ENCODE measurements at places on chromosomes 7 and 10.

DNA sequence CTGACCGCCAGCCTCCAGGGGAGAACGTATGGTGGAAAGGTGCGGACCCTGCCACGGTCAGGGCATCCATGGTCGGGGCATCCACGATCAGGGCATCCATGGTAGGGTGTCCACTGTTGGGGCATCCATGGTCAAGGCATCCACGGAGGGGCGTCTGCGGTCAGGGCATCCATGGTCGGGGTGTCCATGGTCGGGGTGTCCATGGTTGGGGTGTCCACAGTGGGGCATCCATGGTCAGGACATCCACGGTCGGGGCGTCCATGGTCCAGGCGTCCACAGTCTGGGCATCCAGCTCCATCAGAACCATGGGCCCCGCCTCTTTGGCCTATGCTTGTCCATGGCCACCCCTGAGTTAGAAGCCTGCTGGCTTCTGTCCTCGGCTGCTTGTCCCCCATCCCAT, 148.1 kb downstream of the ADARB2 start:
- DNase-seq = no peak

DNA sequence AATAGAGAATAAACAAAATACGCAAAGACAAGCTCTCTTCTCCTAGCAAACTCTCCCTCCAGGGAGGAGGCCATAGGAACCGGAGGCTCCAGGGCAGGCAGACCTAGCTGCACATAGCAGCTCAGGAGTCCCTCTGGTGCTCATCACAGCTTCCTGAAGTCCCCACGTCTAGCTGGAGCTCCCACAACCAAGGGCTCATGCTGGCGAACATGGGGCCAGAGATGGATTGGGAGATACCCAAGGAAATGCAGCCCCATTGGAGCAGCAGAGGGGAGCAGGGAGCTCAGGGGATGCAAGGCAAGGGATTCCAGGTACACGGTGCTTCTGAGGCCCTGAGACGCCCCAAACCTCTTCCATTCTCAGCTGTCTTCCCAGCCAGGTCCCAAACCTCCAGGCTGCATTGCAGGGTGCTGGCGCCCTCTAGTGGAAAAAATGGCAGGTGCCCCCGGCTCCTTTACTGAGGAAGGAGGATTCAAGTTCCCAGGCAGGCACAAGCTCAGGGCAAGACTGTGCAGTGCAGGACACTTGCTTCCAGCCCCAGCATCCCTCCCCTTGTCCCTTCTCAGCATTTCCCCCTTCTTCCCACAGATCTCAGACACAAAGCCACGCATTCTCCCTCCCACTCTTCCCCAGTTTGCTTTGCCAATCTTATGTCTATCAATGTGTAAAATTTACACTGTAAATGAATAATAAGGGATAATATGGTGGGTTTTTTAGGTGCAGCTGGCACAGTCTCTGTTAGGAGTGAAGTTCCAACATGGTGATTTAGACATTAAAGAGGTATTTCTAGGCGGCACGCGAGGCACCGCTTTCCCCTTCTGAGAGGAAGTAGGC, 46.2 kb downstream of the GPAM start:
- DNase-seq = peak; percentile 57

DNA sequence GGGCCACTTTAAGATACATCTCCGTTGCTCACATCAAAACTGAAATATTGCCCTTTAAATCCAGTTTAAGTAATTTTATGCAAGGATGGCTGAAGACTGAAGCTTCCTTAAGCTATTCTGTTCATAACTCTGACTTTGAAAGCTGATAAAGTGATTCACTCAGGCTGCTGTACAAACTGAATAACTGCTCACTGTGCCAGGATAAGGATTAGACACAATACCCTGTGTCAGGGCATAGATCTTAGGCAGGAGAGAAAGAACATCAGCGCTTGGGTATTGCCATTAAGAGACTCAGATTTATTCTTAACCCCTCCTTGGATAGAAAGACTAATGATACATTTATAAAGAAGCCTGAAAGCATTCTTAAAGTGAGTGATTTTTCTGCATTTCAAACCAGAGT, 614.5 kb upstream of the ZWINT start:
- no peak for DNase-seq

GRCh38 chr7:148850564-148850963, 33.5 kb downstream of the EZH2 start:
- no peak for DNase-seq

DNA sequence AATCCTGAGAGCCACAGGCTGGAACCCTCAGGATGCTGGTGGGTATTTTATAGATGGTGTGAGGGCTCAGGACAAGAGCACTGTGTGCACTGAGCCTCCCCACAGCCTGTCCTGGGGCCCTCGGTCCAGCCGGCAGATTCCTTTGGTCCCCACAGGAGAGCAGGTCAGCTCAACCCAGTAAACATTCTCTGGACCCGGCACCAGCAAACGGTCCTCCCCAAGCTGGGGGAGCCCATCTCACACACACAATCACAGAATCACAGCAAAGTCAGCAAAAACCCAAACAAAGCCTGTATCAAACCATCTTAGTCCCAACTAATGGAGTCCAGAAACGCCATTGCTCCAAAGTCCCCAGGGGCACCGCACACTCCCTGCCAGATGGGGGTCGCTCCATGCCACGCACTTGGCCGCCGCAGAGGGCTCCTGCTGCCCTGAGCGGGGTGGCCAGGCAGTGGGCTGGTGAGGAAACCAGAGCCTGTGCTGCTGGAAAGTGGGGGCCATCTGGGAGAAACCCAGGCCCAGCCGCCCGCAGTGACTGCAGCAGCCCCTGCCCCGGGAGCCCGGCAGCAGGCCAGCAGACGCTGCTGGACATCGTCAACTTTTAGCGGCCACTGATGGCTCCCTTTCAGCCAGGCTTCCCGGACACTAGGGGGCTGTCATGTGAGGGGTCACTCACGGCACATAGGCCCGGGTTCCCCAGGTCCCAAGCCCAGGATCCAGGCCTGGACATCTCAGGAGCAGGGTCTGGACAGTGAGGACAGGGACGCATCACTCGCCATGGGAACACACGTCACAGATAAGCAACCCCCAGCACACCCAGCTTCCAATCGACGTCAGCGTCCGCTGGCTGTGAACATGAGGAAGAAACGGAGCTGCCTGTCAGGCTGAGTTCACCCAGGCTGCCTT, 52.6 kb downstream of the DPYSL4 start:
- no peak for DNase-seq

- no peak for DNase-seq
Observed at GRCh38 chr7:157620616-157621015, 283.8 kb downstream of the DNAJB6 start.

DNA sequence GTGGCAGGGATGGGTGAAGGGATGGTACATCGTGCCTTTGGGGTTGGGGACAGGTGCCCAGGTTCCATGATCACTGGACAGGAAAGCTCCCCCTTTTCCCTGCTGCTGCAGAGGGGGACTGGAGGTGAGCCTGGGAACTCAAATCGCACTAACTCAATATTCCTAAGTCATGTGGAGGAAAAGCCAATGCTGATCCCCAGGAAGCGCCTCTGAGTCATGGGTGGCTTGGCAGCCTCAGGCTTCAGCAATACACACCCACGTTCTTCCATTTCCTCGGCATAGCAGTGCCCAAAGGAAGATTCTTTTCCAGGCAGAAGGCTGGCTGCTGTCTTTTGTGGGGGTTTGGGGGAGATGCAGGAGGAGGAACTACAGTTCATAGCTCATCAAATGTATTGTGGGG, 165.8 kb downstream of the CCDC3 start:
- no peak for DNase-seq

- no peak for DNase-seq
Observed at GRCh38 chr7:30625283-30625682, 30.6 kb downstream of the GARS1 start.

GRCh38 chr10:89337484-89337883, 9.7 kb downstream of the IFIT3 start:
- no peak for DNase-seq

DNA sequence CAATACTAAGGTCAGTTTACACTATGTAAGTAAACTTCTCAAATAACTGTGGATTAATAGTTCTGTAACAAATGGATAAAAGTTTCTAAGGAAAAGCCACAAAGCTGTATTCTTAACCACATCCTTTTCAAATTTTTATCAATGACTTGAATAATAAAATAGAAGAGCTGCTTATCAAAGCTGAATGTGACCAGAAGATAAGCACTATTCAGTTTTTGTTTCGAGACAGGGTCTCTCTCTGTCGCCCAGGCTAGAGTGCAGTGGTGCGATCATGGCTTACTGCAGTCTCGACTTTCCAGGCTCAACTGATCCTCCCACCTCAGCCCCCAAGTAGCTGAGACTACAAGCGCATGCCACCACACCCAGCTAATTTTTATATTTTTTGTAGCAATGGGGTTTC, 17.0 kb downstream of the UPF2 start:
- no peak for DNase-seq

DNA sequence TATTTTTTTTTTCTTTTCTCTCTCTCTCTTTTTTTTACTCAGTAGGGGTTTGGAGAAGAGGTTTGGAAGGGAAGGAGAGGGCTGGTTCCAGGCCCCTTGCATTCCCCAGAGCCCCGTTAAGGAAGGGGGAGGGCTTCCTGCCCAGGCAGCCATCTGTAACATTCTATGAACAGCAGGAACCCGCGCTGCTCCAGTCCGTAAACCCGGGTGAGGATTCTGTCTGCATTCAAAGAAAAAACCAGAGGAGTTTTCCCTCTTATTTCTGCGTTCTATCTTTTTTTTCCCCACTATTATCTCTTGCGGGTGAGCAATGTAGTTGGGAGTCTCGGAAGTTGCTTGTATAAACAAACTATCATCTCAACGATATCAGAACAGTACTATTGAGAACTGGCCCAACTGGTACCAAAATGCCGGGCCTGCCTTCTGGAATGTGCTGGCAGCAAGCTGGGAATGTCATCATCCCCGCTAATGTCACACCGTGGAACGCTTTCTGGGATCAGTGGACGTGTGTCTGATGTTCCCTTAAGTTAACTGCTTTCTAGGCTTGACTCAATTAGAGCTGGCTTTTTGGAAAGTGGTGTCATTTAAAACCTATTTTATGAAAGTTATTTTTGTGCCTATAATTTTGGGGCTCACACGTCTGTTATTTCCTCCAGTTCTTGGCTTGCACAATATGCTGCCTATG, 153.1 kb upstream of the MEOX2 start:
- no peak for DNase-seq

DNA sequence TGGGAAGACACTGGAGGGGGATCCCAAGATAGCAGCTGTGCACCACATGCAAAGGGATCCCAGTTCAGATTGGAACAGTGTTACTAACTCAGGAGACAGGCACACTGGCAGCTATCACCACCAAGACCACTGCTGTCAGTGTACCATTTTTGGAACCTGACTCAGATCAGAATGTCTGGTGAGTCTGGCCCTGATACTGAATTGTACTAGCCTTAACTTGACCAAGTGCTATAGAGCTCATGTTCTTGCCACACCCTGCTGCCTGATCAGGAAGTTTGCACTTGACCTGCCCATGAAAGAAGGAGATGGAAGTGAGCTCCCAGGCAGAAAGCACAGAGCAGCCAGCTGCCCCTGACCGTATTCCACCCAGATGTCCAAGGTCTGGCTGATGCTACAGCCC, 4.8 kb upstream of the PRRT4 start:
- DNase-seq = no peak

DNA sequence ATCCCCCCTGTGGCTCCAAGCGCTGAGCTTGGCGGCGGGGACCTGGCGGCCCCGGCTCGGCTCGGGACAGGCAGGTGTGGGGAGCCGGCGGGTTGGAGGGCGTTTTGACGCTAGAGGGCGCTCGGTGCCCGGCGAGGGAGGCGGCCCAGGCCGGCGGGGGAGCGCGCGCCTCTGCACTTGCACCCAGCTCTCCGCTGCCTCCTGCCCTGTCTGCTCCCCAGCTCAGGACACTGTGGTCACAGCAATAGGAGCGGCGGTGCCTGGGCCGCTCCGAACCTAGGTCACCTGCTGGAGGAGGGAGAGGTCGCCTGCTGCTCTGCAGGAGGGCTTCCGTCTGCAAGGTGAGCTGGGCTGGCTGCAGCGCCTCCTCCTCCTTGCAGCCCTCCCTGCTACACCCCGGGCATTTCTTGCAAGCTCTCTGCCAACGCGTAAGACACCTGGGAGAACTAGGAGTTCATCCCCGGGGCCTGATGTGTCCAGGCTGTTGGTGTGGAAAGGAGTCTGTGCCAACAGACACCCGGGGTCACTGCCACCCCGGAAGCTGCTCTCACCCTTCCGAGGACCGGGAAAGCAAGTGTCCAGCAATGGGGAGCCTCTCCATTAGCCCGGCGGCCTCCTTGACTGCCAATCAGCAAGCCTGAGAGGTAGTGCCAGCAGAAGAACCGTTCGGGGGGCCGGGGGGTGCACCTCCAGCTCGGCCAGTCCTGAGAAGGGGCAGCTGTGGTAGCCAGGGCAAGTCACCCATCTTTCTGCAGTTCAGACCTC, 620.4 kb downstream of the GALNT17 start:
- no peak for DNase-seq

DNA sequence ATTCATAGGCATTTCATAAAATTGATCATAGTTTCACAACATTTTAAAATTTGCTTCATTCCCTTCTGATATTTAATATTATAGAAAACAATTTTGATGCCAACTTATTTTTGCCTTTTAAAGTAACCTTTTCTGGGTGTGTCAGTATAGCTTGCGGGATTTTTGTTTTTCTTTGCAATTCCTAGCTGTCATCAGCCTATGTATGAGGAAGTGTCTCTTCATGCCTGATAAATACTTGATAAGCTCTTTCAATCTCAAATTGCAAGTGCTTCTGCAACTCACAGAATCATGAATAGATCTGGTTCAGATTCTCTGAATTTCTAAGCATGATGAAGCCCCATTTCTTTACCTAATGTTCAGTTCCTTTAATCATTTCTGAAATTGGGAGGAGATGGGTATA, 28.0 kb upstream of the ARHGAP21 start:
- DNase-seq = no peak

DNA sequence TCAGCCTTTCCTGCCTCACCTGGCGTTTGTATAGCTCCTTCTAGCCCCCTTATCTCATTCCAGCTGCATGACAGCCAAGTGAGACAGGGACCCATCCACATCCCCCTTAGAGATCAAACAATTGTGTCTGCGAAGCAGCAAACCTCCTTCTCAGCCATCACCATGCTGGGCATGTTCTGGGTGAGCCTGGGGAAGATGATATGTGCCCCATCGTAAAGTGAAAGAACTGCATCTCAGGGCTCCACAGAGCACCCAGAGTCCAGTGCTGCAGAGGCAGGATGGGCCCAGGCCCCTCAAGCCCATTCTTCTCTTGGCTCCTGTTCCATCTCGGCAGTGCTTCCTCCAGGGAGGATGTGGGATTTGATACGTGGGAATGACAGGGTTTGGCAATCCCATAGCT, 43.2 kb downstream of the FIGNL1 start:
- DNase-seq = peak; percentile 15

- DNase-seq = no peak
Observed at GRCh38 chr7:129225206-129225930, 538 bp downstream of the AHCYL2 start.

DNA sequence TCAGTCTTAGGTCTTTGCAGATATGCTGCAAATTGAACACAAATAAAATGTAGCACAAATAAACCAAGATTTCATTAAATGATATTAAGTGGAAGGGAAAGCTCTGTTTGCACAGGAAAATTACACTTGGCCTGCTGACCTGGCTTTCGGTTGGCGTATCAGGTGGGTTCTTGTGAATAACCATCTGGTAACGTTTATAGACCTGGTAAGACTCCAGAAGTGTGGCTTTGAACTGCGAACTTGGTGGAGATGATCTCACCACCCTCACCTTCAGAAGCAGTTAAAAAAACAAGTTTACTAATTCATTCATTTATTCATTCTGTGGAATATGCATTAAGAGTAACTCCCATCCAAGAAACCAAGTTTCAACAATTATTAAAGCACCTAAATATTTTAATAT, 28.1 kb downstream of the ATE1 start:
- DNase-seq = no peak

GRCh38 chr7:13778967-13779366, 210.5 kb downstream of the ETV1 start:
- DNase-seq = no peak
